Testis (tissue), 5 donors: ENCODE measurements at places on chromosomes 11 and 22. TPM values are rescaled to one million over a fixed set of nuclear protein-coding genes. Genes with fewer than 3 reads are reported as not detected.

RIC3 gene
- 42.3 TPM for total RNA-seq

TRAF6 gene
- 26.4 TPM for total RNA-seq

GRCh38 chr22:28980326-28980725 is 81.3 kb downstream of the C22orf31 start:
- no peaks in the 10 kb centered on the region for H3K36me3 ChIP-seq
- H3K4me1 ChIP-seq: peaks cover 15% of the 10 kb centered on the region
- H3K27ac ChIP-seq: no peak overlapping the region
- no peaks in the 10 kb centered on the region for H3K27me3 ChIP-seq
- DNase-seq: no peak

DNA sequence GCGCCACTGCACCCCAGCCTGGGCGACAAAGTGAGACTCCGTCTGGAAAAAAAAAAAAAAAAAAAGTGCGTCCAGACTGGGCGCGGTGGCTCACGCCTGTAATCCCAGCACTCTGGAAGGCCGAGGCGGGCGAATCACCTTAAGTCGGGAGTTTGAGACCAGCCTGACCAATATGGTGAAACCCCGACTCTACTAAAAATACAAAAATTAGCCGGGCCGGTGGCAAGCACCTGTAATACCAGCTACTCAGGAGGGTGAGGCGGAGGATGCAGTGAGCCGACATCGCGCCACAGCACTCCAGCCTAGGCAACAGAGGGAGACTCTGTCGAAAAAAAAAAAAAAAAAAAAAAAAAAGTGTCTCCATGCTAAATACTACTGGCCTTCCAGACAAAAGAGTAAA is 1.3 kb downstream of the USP28 start:
- H3K4me1 ChIP-seq: peaks cover 11% of the 10 kb centered on the region
- H3K36me3 ChIP-seq: no peaks in the 10 kb centered on the region
- no peak overlapping the region for H3K27ac ChIP-seq
- no peak for DNase-seq
- no peaks in the 10 kb centered on the region for H3K27me3 ChIP-seq

ZFPL1 gene
- 52.7 TPM for total RNA-seq
